ENCODE measurements at places on chromosomes 2 and 18.

DNA sequence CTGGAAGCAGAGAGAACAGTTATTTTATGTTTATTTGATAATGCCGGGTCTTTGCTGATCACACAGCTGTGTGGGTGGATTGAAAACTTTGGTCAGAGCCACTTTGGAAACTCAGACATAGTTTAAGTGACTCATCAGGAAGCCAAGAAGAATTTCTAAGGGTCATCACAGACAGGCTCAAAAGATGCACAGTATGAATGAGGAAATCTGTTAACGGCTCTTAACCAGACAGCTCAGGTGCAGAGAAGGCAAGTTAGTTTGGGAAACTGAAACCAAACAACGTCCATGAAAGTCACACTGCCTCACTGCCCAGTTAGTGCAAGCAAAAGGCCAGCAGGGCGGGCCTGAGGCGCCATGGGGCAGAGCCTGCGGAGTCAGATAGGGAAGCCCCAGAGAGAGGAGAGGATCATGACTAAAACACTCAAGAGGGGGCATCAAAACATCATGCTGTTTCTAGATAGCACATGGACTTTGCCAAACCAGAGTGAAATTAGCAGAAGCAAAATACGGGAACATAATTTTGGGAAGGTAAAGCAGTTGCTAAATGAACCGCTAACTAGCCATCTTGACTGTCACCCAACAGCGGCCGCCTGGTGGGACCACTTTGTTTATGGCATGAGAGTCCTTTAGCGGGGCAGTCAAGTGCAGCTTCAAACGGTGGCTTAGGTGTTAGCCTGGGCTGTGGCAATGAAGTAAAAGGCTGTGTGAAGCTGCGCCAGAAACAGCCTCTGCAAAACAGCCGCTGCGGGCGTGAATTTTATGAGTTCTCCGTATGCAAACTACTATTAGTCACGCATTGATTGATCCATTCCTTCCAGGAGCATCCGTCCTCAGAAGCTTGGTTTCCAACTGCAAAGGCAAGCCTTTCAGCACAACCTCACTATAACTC is 101.2 kb downstream of the KCTD18 start:
- no peak for DNase-seq

DNA sequence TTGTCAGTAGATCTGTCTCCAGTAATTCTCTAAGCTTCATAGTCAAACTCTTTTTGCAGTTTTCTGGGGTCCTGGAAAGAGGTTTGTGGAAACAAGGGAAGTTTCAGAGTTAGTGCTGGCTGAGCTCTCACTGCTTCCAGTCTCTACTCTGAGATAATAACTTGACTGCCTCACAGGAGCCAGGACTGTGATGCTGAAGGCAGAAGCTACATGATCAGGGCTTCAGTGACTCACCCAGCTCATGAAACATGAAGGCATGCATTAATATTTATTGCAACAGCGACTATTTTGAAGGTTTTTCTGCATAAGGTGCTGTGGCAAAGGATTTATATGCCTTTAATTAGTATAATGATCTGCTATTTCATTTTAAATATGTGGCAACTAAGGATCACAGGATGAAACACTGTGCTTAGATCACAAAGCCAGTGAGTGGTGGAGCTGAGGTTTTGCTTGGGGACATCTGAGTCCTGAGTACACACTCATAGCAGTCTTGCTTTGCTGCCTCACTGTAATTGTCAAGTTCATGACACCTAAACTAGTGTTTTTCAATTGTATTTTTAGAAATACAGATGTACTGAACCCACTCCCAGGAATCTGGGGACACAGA is 448.4 kb upstream of the GCFC2 start:
- no peak for DNase-seq

DNA sequence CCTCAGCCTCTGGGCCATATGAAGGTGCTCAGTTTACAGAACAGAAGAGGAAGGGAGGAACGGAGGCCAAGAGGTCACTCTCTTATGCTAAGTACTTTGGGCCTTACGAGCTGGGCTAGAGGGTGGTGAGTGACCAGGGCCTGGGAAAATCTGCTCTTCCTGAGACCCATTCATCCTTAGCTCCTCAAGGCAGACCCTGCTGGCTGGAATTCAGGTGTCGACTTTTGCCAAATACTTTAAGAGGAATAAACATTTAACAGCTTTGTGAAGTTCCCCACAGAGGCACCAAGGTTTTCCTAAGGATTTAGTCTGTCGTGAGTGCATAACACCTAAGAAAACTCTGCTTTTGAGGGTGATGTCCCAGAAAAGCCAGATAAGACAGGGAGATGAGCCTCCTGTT is 129.7 kb upstream of the SIX2 start:
- no peak for DNase-seq

DNA sequence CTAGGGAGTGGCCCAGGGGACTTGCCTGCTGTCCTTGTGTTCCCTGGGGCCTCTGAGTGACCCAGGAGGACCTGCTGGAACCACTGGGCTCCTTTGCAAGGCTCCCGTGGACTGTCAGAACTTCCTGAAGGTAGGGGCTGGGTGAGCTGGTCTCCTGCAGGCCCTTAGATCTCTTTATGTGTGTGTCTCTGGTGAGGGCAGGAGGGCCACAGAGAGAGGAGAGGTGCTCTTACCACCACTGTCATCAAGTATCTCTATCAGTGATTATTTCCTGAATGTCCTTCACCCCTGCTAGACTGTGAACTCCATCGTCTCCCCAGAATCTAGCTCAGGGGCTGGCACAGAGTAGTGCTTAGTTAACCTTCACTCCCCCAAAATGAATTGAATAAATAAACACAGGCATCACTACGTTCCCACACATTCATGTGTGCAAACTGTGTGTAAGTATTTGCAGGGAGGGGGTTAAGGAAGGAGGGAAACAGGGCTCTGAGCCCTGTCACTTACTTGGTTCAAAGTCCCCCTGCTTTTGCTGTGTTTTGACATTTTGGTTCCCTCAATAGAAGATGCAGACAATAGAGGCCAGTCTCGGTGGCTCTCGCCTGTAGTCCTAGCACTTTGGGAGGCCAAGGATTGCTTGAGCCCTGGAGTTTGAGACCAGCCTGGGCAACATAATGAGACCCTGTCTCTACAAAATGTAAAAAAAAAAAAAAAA is 100.8 kb upstream of the HAAO start:
- DNase-seq: no peak

DNA sequence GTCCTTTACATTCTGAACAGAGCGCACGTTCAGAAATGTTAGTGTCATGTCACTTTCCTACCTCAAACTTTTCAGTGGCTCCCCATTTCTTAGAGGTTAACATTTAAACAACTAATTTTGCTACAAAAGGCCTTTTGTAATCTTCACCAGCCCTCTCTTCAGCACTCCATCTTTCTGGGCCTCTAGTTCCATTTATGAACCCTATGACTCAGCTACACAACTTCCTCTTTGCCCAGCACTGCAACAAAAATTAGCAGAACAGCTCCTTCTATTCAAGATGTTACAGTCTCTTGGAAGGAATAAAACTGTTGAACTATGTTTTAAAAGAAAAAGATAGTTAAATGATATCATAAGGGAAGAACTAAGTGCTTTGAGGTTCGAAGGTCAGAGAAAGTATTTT is 139.9 kb downstream of the VWC2L start:
- DNase-seq: no peak

DNA sequence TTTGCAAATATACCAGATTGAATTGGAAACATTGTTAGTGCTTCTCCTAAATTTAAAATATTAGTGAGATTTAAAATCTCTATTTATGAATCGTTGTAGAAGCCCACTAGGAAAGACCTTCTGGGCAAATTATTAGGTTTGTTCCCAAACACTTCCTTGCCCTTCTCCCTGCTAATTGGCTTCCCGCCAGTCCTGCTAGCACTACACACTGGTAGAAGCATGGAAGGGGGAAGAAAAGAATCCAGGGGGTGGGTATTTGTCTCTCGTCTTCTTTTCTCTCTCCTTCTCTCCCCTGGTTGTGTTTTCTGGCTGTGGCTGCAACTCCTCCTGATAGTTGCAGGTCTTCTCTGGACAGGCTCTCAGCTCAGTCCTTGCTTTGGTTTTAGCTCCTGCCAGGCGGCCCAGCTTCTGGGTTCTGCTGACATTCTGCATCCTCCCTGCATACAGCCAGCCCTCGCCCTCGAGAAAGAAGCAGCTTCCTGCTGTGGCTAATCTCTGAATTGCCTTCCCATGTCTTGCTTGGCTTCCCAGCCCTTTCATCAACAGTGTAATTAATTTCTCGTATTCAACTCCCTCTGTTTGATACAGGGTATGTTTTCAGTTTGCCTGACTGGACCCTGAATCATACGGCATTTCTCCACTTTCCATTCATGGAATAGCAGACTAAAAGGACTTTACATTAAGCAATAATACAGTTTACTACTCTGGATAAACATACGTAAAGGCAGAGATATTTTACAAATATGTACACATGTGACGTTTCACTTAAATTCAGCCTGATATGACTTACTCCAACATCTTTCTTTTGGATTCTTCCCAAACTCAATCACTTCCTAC is 6.9 kb upstream of the PARD3B start:
- no peak for DNase-seq

DNA sequence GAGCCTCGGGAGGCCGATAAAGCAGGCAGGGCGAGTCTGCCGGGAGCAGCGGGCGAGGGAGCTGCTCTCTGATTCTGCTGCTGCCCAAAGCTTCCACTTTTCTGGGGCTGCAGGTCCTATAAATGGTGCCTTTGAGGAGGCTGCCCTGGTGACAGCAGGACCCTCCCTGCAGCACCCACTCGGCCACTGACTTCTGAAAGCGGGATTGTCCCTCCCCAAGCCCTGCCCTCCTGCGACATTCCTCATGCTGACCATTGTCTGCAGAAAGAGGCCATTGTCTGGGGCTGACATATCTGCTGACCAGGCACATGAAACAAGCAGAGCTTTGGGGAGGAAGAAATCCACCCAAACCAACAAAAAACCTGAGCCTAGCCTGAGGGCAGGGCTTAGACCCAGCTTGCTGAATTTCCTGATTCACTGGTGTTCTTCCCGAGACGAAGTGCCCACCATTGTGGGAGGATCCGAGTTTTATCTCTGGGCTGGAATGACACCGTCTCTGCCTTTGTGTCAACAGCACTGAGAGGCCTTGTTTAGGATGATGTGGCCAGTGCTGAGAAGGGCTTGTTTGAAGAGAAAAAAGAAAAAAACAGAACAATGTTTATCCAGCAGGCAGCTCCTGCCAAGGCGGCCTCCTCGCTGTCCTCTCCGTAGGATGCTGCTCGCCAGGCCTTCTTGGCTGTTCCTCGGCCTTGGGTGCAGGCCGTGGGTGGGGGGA is 129.7 kb downstream of the MYCN start:
- DNase-seq: no peak

DNA sequence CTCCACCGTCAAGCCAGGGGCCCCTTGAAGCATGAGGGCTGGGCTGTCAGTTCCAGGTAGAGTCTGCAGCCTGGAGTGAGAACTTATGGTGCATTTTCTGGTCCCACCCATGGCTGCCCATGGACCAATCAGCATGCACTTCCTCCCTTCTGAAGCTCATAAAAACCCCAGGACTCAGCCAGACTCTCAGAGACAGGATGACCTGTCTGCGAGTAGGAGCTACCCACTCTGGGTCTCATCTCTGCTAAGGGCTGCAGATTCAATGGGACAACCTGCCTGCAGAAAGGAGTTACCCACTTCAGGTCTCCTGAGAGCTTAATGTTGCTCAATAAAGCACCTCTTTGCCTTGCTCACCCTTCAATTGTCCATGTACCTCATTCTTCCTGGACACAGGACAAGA is 9.4 kb upstream of the DUSP19 start:
- DNase-seq: no peak

DNA sequence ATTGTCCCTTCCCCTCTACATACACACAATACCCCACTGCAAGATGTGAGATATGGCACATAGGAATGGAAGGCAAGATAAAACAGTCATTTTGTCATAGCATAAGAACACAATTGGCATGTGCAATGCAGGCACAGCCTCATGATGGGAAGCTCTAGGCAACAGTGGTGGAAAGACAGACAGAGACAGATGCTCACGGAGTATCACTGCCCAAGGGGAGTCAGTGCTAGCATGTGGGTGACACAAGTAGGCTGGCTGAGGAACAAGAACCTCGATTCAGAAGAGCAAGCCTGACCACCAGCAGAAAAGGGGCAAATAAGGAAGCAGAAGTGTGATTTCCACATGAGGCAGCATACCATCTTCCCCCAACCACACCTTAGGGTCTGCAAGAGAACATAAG is 323.6 kb downstream of the PAX3 start:
- DNase-seq: no peak

GRCh38 chr2:224392545-224392944 is 9.4 kb downstream of the FAM124B start:
- no peak for DNase-seq

DNA sequence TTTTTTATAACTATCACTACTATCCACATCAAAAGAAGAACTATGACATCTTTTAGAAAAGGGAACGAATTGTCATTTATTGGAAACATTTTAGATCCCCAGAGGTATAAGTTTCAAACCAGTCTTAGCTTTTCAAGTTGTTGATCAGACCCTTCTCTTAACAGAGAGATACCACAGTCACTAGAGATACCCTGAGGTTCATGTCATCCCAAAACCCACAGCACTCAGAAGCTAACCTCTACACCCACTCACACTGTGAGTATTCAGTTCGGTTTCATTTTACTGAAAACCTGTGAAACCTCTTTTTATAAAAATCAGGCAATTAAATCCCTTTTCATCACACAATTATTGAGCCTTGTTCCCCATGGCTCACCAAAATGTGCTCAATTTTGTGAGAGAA is 156.2 kb downstream of the DTNA start:
- peak; percentile 61 for DNase-seq

- peak; percentile 40 for DNase-seq
Measured at GRCh38 chr2:144524118-144525009, 4.4 kb upstream of the ZEB2 start.

All from activated CD4-positive, alpha-beta T cell treated with anti-CD3 and anti-CD28 coated beads for 36 hours (primary cell).